H9 (cell line): ENCODE measurements at places on chromosomes 2 and 18. TPM values are rescaled to one million over a fixed set of nuclear protein-coding genes. Genes with fewer than 3 reads are reported as not detected.

GRCh38 chr18:50788284-50788683 is 31.5 kb downstream of the MRO start:
- H3K27ac ChIP-seq: no peak overlapping the region
- H3K27me3 ChIP-seq: no peaks in the 10 kb centered on the region
- peak; percentile 59 for DNase-seq

SP110 gene
- total RNA-seq: 2.9 and 3.7 TPM in 2 replicates

ABCG8 gene
- not detected in 2 replicates for total RNA-seq

GRCh38 chr18:59264121-59264571 is 9.1 kb downstream of the RAX start:
- H3K27me3 ChIP-seq: peaks cover 61% of the 10 kb centered on the region
- H3K4me3 ChIP-seq: peak overlapping the region; percentile 30; the same call in 1 of the 2 replicates
- no peak overlapping the region for H3K27ac ChIP-seq
- peak; percentile 59 for DNase-seq

- H3K4me1 ChIP-seq: no peaks in the 10 kb centered on the region; the same call in 1 of the 2 replicates
- H3K36me3 ChIP-seq: no peaks in the 10 kb centered on the region
- H3K27ac ChIP-seq: no peak overlapping the region
- DNase-seq: no peak
Measured at GRCh38 chr2:137173463-137173862, 408.1 kb downstream of the THSD7B start.

TGFBRAP1 gene
- 22.8 and 23.6 TPM in 2 replicates for total RNA-seq

DNA sequence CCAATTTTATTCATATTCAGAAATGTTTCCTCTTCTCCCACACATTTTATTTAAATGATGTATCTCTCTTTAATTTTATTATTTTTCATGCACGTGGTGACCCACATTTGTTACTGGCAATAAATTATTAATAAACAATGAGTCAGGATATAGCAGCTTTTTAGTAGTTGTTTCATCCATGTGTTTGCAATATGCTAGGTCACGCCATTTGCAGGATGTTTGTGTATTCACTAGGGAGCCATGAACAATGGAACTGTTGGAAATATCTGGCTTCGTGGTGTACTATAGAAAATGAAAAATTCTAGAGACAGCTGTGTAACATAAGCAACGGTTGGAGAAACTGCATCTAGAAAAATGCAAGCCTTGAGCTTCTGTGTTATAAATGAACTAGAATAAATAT is 176.0 kb upstream of the COL3A1 start:
- no peaks in the 10 kb centered on the region for H3K36me3 ChIP-seq
- no peaks in the 10 kb centered on the region for H3K4me1 ChIP-seq
- no peaks in the 10 kb centered on the region for H3K27me3 ChIP-seq
- DNase-seq: no peak
- no peak overlapping the region for H3K27ac ChIP-seq

GRCh38 chr2:165837122-165837521 is 43.1 kb upstream of the GALNT3 start:
- H3K27ac ChIP-seq: no peak overlapping the region
- no peak overlapping the region for H3K4me3 ChIP-seq
- H3K27me3 ChIP-seq: no peaks in the 10 kb centered on the region
- H3K36me3 ChIP-seq: peaks cover 4% of the 10 kb centered on the region; the same call in 1 of the 2 replicates

DNA sequence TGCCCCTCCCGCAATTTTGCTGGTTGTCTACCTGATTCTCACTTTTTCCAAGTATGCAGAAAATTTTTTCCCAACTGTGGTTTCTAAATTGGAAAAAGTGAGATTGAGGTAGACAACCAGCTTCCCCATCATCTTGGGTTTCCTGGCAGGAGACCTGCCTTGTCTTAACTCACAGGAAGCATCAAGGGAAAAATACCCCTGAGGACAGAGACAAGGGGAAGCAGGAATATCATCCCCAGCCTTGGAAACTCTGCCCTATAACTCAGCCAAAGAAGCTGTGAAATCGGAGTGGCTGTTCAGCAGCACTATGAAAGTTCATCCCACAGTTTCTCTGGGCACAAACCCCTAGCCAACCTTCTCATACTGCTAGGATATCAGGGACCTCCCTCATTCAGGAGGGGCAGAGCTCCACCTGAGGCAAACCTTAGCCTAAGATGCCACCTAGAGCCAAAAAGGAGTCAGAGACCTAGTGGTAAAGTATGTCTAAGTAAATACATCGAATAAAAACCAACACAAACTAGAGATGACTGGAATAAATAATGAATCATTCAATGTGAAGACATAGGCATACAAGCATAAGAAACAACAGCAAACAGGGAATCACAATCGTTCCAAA is 68.2 kb downstream of the ZSWIM2 start:
- no peaks in the 10 kb centered on the region for H3K4me1 ChIP-seq
- peak; percentile 71 for DNase-seq
- H3K36me3 ChIP-seq: no peaks in the 10 kb centered on the region
- no peak overlapping the region for H3K4me3 ChIP-seq
- H3K27me3 ChIP-seq: no peaks in the 10 kb centered on the region

DNA sequence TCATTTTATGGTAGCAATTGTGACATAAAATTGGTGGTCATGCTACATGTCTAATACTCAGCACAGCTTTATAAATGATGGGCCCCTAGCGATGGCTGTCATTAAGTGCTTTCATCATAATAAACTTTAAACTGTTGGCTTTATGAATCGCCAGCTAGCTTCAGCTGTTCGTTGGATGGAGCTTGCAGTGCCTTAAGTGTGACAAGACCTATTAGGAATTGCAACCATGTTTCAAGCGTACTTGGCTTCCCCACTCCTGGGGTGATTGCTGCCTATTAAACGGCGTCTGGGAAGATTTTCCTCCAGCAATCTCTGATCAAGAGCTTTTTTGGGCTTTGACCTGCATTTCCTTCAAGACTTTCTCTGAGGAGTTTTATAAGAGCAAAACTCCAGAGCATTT is 164.5 kb upstream of the SIX3 start:
- no peak overlapping the region; the same call in 1 of the 2 replicates for H3K4me3 ChIP-seq
- no peaks in the 10 kb centered on the region for H3K27me3 ChIP-seq
- H3K27ac ChIP-seq: no peak overlapping the region

DNA sequence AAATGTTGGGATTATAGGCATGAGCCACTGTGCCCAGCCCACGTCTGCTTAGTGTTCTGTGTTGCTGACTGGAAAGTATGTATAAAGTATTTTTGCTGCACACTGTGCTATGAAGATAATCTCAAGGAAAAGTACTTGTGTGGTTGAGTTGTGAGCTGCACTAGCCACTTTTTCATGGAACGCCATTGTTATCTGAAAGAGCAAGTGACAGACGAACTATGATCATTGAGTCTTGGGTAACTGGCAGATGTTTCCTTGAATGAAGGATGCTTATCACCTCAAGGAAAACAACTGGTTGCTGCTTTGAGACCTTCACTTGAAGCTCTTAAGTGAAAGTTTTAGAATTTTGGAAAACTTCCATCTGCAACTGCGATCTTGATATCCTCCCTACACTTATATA is 82.2 kb upstream of the KCTD1 start:
- H3K36me3 ChIP-seq: peaks cover 2% of the 10 kb centered on the region; the same call in 1 of the 2 replicates
- no peaks in the 10 kb centered on the region for H3K4me1 ChIP-seq
- no peak for DNase-seq
- no peak overlapping the region for H3K4me3 ChIP-seq
- no peak overlapping the region for H3K27ac ChIP-seq
- no peaks in the 10 kb centered on the region for H3K27me3 ChIP-seq

DNA sequence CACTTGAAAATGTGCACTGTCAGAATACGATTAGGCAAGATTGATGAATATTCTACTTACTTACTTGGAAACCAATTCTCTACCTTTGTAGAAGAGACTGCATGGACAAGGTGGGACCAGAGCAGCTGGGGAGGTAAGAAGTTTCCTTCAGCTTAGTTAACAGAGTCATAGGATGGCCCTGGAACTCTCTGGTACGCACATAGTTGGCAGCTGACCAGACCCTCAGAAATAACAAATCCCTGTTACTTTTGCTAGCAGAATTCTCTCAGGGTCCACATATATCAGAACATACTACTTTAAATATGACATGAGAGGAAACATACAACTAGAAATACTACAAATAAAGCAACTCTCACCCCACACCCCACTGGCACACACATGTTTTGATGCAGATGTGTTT is 24.8 kb upstream of the STAT1 start:
- H3K4me1 ChIP-seq: no peaks in the 10 kb centered on the region; the same call in 1 of the 2 replicates
- H3K36me3 ChIP-seq: no peaks in the 10 kb centered on the region
- H3K27me3 ChIP-seq: no peaks in the 10 kb centered on the region
- no peak overlapping the region for H3K27ac ChIP-seq

COX5B gene
- total RNA-seq: 237 and 246 TPM in 2 replicates

GRCh38 chr2:4533806-4534205 is 830.4 kb downstream of the DCDC2C start:
- no peak overlapping the region for H3K27ac ChIP-seq
- no peak overlapping the region for H3K4me3 ChIP-seq
- no peaks in the 10 kb centered on the region for H3K27me3 ChIP-seq
- no peaks in the 10 kb centered on the region for H3K36me3 ChIP-seq
- H3K4me1 ChIP-seq: no peaks in the 10 kb centered on the region; the same call in 1 of the 2 replicates

- DNase-seq: no peak
- no peaks in the 10 kb centered on the region for H3K27me3 ChIP-seq
- no peaks in the 10 kb centered on the region for H3K36me3 ChIP-seq
- H3K4me3 ChIP-seq: no peak overlapping the region
- H3K4me1 ChIP-seq: no peaks in the 10 kb centered on the region
- no peak overlapping the region for H3K27ac ChIP-seq
Measured at GRCh38 chr2:168272225-168272624, 24.8 kb upstream of the STK39 start.

DNA sequence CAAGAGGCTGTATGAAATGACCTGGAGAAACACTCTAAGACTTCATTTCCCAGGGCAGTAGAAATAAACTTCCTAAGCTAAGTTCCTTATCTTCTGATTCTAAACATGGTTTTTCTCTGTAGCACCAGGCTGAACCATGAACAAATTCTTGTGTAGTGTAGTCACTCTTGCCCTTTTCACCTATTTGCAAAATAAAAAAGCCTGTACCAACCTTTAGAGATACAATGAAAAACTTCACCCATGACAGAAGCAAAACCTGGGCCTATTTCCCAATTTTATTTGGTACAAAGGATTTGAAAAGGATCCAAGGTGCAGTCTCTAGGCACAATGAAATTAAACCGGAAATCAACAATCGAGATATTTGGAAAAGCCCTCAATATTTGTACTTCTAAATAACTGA is 43.6 kb downstream of the POLR1A start:
- DNase-seq: no peak
- no peaks in the 10 kb centered on the region for H3K27me3 ChIP-seq
- H3K27ac ChIP-seq: no peak overlapping the region
- no peaks in the 10 kb centered on the region for H3K4me1 ChIP-seq
- peaks cover 87% of the 10 kb centered on the region for H3K36me3 ChIP-seq

TCF23 gene
- total RNA-seq: not detected in 2 replicates

- no peak overlapping the region for H3K4me3 ChIP-seq
- no peaks in the 10 kb centered on the region for H3K4me1 ChIP-seq
- H3K36me3 ChIP-seq: no peaks in the 10 kb centered on the region
- H3K27me3 ChIP-seq: no peaks in the 10 kb centered on the region
Measured at GRCh38 chr18:63264871-63265270, 54.7 kb downstream of the BCL2 start.

- no peak overlapping the region for H3K27ac ChIP-seq
- peaks cover 2% of the 10 kb centered on the region; the same call in 1 of the 2 replicates for H3K4me1 ChIP-seq
- no peak overlapping the region for H3K4me3 ChIP-seq
Measured at GRCh38 chr2:96163415-96163767, 18.2 kb upstream of the DUSP2 start.

GRCh38 chr18:43661570-43661969 is 384.3 kb upstream of the SYT4 start:
- no peak overlapping the region for H3K4me3 ChIP-seq
- no peaks in the 10 kb centered on the region for H3K27me3 ChIP-seq
- no peaks in the 10 kb centered on the region for H3K4me1 ChIP-seq
- no peak overlapping the region for H3K27ac ChIP-seq

KIF3C gene
- 35.2 and 41.4 TPM in 2 replicates for total RNA-seq

MROH2A gene
- not detected in 2 replicates for total RNA-seq
